Effector memory CD4-positive, alpha-beta T cell (primary cell): ENCODE measurements at places on chromosomes 12 and 14.

DNA sequence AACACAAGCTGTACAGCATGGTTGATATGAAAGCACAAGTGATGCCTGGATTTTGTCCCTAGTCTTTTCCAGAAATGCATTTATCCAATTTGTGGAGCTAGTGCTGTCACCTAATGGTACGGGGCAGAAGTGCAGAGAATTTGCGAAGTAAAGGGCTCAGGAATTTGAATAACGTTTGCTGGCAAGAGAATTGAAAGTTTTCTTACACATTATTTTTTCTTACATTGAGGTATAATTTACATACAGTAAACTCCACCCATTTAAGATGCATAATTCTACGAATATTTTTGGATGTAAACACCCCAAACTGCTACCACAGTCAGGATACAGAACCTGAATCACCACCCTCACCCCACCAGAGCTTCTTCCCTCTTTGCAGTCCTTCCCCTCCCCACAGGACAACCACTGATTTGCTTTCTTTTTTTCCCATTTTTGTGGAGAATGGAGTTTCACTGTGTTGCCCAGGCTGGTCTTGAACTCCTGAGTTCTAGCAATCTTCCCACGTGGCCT lies 3.5 kb downstream of the AICDA start:
- DNase-seq: no peak

GRCh38 chr12:26699237-26699636 lies 133.8 kb downstream of the ITPR2 start:
- no peak for DNase-seq

- no peak for DNase-seq
Measured at GRCh38 chr12:25752710-25753309, 199.7 kb upstream of the LMNTD1 start.

DNA sequence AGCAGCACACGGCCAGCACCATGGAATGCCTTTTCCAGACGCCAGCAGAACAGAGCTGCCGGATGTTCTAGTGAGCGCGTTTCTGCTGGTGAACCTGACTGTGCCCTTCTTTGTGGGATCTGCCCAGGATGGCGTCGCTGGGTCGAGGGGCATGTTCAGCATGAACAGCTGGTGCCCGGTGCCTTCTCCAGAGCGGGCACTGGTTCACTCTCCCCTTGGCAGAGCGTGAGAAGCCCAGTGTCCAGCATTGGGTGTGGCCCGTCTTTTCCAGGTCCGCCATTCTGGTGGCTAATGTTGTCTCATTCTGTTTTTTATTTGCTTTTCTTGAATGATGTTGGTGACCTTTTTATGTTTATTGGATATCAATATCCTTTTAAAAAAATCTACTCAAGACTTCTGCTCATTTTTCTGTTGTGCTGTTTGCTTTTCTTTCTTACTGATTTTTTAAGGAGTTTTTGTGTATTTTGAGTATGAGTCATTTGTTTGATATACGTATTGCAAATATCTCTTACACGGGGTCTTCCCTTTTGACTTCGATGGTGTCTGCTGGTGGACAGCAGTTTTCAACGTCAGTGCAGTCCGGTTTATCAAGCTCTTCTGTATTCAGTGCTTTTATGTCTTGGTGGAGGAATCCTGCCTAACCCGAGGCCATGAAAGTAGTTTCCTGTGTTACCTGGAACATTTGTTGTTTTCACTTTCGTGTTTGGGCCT lies 74.3 kb downstream of the ADGRD1 start:
- no peak for DNase-seq

GRCh38 chr12:106249411-106250135 lies 1.8 kb upstream of the CKAP4 start:
- no peak for DNase-seq

DNA sequence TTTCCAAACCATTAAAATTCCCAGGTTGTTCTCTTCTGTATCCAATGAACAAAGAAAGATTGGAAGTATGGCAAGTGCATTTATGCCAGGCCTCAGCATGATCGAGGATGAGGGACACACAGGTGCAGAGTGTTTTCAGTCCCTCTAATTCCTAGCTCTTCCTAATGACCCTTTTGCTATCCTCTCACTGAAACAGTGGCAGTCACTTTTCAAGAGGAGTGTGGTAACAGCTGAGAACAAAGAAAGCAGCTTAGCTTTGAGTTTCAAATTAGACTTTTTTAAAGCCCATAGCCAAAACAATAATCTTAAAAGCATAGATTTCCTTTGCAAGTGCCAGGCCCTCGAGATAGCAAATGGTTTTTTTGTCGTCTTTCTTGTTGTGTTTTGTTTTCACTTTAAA lies 110.8 kb downstream of the KCNH5 start:
- DNase-seq: no peak

DNA sequence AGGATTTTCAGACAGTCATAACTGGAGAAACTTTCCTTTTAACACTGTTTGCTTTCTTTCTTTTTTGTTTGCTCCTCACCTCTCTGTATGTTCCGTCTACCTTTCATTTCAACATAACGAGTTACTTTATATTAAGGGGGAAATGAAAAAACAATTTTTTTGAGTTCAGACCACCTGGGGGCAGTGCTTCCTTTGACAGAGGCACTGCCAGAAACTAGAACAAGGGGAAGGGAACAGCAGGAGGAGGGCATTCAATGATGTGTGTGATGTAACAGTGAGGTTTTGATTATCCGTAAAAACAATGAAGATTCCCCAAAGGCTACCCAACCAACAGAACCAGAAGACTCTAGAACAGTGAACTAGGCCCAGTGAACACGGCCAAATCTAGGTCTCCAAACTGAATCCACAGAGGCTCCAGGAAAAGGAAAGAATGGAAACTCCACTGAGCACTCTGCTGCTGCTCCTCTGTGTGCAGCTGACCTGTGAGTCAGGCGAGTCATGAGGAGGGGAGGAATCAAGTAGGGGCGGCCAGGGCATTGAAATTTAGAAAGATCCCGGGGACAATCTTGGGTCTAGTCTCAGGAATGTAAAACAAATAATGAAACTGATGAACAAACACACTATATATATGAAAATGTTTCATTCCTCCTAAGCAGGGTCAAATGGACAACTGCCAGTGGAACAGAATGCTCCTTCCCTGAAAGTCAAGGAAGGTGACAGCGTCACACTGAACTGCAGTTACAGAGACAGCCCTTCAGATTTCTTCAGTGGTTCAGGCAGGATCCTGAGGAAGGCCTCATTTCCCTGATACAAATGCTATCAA lies 323.5 kb downstream of the DAD1 start:
- no peak for DNase-seq

DNA sequence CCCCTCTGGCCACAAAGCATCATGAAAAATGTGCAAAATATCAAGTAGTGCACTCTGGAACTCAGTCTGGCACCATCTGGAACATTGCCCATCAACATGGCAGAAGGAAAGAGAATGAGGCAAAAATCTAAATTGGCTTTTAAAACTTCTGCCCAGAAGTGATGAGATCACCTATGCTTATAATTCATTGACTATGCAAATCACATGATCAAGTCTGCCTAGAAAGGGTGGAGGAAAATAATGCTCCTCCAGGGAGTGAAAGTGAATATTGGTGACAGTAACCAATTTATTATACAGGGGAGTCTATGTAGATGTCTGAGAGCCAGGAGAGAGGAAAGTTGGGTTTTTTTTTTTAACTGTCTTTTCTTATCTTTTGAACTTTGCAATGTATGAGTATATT lies 73.3 kb upstream of the HIF1A start:
- no peak for DNase-seq

DNA sequence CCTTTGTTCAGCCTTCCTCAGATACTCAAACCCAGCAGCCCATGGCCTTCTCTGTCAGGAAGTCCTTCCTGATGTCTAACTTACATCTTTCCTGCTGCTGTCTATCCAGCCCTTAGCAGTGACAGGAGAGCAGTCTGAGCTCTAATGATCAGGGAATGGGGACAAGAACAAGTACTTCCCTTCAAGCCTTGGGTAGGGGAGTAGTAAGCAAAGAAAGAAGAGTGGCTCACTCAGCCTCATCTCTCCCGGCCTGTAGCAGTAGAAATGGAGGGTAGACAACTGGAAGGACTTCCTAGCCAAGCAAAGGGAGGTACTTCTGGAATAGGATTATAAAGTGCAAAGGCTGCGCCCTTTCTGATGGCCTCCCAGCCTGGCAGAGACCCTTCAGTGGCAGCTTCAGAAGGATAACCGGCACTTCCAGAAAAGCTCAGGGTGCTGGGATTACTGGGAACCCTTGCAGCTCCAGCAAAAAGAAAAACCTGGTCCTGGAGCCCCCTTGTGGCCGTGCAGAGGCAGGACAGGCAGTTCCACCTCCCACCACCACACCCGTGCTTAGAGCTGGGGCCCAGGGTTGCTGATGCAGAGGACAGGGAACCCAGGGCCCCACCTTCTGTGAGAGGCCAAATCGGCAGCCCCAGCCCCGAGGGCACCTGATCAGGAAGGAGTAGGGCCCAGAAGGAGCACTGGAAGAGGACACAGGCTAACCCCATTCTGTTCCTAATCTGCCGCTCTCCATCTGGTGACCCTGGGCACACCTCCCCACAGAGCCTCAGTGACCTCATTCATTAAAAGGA lies 12.4 kb upstream of the SMUG1 start:
- DNase-seq: peak; percentile 40

- DNase-seq: no peak
Measured at GRCh38 chr12:116043659-116044535, 233.6 kb downstream of the MED13L start.

- DNase-seq: no peak
Measured at GRCh38 chr14:31936115-31936514, 141.0 kb upstream of the ARHGAP5 start.

- DNase-seq: no peak
Measured at GRCh38 chr12:48291511-48291910, 59.2 kb downstream of the ZNF641 start.

GRCh38 chr12:68497702-68498101 lies 113.0 kb upstream of the RAP1B start:
- no peak for DNase-seq

GRCh38 chr12:11704089-11704488 lies 54.6 kb downstream of the ETV6 start:
- no peak for DNase-seq

DNA sequence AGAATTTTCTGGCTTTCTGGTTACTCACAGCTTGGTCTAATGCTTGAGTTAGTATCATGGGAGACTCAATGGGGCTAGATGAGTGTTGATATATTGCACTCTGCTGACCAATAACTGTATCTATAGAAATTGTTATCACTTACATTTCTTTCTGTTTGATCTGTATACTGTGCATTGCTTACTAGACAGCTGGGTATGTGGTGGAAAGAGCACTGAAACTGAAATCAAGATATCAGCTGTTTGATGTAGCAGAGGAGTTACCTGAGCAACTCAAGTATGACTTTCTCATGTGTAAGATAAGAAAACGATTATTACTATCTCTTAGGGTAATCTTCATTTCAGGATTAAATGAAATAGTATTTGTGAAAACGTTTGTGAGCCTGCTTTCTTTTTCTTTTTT lies 183.0 kb downstream of the SLC15A5 start:
- no peak for DNase-seq

- no peak for DNase-seq
Measured at GRCh38 chr12:57173089-57173488, 25.7 kb upstream of the LRP1-AS start.

GRCh38 chr14:35979531-35979930 lies 153.4 kb downstream of the BRMS1L start:
- no peak for DNase-seq

DNA sequence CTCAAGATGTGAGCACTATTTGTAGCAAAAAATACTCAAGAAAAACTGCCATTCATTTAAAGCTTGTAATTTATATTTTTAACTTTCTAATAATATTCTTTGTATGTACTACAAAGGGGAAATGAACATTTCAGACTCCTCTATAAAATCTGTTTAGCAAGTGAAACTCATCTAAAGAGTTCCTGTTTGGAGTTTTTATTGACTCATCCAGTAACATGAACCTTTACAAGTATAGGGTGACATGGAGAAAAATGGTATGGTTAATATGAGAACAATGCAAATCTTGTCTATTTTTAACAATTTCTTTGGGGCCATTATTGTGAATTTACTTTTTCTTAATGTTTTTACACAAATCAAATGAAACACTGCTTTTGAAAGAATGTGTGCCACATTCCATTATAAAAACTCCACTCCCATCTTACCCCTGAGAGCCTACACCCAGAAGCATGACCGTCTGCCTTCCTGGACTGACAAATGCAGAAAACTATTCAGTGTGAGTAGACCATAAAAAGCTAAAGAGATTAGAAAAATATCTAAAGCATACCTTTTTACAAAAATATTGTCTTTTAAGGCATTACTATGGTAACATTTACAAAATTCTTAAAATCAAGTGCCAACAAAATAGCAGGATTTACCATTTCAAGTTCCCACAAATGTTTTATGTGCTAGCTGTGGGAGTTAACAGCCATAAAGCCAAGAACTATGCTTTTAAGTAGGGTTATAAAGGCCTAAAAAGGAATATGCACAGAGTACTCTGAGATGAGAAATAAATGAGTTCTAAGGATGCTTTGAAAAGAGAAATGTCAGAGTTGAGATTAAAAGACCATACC lies 144.0 kb downstream of the ADAMTS20 start:
- DNase-seq: no peak

GRCh38 chr14:33184587-33184986 lies 245.9 kb downstream of the NPAS3 start:
- no peak for DNase-seq

DNA sequence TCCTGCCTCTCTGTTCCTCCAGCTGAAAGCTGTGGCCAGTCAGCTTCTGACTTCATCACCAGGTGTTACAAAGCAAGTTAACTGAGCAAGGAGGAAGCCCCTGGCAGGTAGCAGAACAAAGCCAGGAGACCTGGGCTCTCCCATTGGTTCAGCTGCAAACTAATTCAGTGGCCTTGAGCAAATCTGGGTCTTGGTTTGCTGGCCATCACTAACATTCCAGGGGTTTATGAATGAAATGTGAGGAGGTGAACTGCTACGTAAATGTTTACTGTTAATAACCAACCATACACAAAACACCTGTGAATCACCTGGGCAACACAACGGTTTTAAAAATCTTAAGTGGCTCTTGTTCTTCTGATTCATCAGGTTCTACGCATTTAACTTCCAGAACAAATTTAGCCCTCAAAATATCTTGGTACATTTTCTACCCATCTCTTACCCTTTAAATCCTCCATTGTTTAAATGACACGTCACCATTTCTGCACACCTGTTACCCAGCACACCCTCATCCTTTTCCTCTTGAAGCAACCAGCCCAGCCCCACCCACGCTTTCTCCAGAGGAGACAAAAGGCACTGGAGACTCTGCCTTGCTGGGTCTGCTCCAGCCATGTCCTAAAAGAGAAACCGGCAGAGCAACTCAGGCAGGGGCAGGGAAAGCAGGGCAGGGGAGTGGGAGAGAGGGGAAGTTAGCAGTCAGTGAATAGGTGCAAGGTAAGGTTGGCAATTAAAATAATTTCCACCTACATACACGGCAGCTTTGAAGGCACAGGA lies 49.3 kb upstream of the TSPAN11 start:
- no peak for DNase-seq

DNA sequence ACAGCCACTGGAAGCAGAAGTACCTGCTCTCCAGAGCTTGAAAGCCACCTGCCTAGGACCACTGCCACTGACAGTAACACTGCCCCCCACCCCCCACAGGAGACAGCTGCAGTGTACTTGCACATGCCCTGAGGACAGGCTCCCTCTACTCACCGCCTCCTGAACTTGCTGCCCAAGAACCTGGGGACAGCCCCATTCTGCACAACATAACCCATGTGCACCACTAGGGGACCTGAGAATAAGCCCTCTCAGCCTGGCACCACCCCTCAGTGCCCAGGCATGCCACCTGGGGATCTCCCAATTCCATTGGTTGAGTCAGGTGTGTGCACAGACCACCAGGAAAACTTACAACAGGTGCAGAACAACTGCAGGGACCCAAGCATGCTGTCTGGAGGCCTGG lies 67.1 kb upstream of the KIF21A start:
- DNase-seq: no peak

- no peak for DNase-seq
Measured at GRCh38 chr12:6229224-6230218, 29.3 kb downstream of the CD9 start.
